ENCODE measurements at places on chromosomes 6 and 20. TPM values are rescaled to one million over a fixed set of nuclear protein-coding genes. Genes with fewer than 3 reads are reported as not detected.

Gene TNF
- total RNA-seq: 7.8 TPM

Gene SPATS1
- not detected for total RNA-seq

Gene TDRD6
- total RNA-seq: under 0.01 TPM

Gene ACSS1
- total RNA-seq: 11.8 TPM

Gene VIP
- not detected for total RNA-seq

Gene ATAT1
- total RNA-seq: 7.8 TPM

Gene KCNK16
- total RNA-seq: not detected

Gene CDH4
- total RNA-seq: 6.4 TPM

Gene CCR6
- total RNA-seq: not detected

Gene DDO
- 7.3 TPM for total RNA-seq

Gene OR2B6
- not detected for total RNA-seq
